ENCODE measurements at places on chromosomes 2 and 18.
A peak's percentile ranks its signal among the peaks of the same experiment; 100 is the strongest.

GRCh38 chr18:58756148-58756547, 84.9 kb downstream of the MALT1 start:
- no peak for DNase-seq

DNA sequence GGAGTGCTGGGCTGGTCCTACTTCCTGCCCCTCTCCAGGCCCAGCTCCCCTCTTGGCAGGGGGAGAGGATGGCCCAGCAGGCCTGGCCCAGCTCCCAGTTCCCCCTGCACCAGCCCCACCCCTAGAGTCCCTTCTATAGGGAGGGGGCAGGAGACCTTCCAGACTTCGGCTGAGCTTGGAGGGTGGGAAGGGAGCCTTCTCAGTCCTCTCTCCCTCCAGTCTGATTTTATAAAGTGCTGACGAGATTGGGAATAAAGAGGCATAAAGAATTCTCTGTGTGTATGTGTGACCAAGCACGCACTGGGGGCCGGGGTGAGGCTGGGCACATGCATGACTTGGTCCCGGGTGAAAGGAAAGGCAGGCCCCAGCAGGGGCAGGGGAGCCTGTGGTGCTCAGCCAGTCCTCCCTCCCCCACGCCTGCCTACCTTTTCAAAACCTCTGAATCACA, 5.1 kb downstream of the CHPF start:
- DNase-seq: no peak

GRCh38 chr18:72544092-72544886, at the start of gene CBLN2:
Gene CBLN2 (minus strand): TSS chr18:72544342. CDS start chr18:72542160, 2,182 bp downstream.
- DNase-seq: peak; percentile 85

- no peak for DNase-seq
Observed at GRCh38 chr2:132562245-132562644, 107.8 kb downstream of the LYPD1 start.

DNA sequence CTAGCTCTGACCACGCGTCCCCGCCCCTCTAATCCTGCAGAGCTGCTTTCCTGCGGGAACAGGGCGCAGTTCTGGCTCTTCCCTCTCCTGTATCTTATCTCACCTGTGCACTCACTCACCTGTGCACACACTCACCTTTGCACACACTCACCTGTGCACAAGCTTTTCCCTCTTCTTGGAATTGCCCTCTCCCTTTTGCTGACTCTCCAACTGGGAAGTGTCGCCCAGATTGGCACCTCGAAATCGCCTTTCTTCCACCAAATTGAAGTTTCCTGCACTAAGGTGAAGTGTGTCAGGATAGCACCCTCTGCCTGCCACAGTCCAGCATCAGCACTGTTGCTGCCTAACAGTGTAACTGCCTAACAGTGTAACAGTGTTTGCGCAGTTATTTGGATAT, 566 bp upstream of the CMPK2 start:
- no peak for DNase-seq

- no peak for DNase-seq
Observed at GRCh38 chr18:28120828-28121515, 56.0 kb downstream of the CDH2 start.

GRCh38 chr2:167424221-167424620, 535.9 kb downstream of the XIRP2 start:
- no peak for DNase-seq

- peak; percentile 36 for DNase-seq
Observed at GRCh38 chr18:10205151-10205550, 249.3 kb upstream of the APCDD1 start.

DNA sequence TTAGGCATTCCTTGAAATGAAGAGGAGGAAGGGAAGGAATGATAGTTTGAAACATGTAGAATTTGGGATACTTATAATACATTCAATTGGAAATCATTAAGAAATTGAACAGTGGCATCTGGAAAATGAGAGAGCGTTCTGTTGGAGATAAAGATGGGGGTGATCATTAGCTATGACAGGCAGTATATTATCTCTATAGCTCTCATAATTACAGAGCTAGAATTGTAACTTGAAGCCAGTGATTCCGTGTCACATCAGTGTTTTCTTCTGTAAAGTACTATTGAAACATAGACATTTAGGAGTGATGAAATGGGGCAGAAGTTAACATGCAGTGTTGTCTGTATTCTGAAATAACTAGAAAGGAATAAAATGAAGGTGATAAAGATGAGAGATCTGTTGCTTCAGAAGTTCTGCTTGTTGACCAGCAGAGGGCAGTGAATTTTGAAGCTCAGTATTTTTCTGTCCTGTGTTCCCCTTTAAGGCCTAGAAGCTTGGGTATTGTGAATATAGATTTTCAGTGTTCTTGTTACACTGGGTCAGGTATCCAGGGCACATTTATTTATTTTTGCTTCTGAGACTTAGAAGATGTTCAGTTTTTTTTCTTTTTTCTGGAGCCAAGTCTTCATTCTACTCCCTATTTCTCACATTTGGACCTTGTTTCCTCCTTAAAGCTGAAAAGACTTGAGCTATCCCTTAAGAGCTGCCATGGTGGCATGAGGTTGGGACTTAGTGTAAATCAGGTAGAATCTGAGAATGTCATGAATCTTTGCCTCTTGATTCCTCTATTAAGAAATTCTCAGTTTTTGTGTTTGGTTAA, 157.4 kb downstream of the TAF4B start:
- no peak for DNase-seq

GRCh38 chr2:76446872-76447271, 736.2 kb upstream of the GCFC2 start:
- DNase-seq: no peak

DNA sequence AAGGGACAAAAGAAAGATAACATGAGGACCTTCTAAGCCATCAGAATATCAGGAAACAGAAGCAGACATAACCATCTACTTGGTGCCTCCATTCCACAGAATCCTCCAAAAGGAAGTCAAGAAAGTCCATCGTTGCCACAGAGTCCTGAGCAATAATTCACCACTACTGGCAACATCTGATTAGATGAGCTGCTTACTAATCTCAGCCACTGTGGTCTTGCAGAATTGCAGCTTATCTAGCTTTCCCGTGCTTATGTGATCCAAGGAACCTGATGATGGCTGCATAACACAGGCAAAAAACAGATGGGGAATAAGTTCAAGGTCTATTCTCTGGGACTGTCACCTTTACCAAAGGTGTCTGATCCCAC, 278.5 kb downstream of the AFF3 start:
- no peak for DNase-seq

- DNase-seq: no peak
Observed at GRCh38 chr18:79211844-79212243, 142.7 kb downstream of the ATP9B start.

All from mesothelial cell of epicardium (in vitro differentiated cells).